Smooth muscle cell of the brain vasculature (primary cell): ENCODE measurements at places on chromosomes 11 and 22.

- DNase-seq, result no peak
Observed at GRCh38 chr11:83564870-83565269, 278.7 kb upstream of the CCDC90B start.

GRCh38 chr22:37011472-37011871 lies 7.8 kb downstream of the TST start:
- no peak for DNase-seq

DNA sequence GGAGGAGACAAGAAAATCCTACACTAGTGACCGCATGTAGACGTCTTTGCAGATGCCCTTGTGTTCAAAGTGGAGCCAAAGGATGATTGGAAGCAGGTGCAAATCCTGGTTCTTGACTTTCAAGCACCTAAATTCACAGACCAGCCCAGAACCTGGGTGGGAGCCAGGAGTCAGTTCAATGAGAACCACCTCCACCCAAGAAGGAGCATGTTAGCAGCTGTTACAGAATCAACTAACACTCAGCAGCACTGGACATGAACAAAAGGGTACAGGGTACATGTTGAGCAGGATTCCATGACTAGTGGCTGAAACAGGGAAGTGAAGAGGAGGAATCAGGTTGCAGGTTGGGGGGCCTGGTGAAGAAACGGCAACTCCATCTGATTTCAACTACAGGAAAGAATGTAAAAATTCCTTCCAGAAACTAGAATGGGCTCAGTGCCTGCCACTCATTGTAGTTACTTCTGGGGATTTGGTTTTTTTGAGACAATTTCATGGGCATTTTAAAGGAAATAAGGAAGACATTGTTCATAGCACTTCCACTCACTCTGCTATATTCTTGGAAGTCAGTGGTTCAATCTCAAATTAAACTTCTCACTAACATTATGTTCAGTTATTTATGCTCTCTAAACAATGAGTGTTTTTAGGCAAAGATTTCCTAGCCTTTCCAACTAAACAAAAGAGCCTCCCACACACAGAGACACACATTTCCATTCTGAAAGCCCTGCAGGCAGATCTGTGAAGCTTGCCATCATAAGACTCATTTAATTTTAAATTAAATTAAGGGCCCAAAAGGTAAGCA lies 173.3 kb downstream of the CADM1 start:
- no peak for DNase-seq

DNA sequence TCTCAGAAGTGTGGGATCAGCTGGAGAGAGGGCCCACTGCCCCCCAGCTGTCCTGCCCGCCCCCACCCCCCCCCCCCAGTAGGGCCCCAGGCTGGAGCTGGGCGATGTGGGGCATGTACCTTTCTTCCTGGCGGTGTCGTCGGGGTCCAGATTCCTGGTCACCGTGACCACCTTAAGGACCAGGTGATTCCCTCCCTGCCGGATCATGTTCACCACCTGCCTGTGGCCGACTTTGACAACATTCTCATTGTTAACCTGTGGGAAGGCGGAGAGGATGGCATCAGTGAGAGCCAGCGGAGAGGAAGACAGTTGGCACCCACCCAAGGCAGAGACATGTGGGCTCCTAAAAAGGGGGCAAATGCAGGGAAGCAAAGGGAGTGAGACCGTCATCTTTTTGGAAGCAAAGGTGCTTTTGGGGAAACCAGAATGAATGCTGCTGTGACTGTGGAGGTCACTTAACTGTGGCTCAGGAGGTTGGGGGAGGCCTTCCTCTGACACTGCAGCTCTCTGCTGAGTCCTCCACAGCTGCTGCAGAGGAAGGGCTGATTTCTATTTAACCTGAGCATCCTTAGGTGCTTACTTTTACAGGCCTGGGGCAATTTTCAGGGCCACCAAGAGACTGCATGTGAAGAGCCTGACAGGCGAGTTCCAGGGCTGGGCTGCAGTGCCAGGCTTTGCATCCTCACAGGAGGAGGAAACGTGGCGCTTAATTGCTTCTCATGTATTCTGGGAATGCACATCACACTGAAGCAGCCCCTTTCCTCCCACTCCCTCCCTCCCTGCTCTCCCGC lies 104.5 kb downstream of the CTTN start:
- DNase-seq, result no peak

DNA sequence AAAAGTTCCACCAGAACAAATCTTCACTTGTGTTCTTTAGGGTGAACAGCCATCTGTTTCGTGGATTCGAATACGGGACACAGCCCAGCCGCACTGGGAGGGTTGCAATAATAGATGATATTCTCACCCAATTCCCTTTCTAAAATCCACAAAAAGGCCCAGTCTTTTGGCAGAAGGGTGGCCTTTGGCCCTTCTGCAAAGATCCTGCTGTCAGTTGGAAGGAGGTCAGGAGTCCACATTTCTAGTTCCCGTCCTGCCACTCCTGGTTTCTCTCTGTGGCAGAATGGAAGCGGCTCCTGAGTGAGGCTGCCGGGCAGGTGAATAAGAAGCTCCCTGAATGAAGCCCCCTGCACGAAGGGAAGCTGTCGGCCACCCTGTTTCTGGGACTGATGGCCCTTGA lies 11.2 kb upstream of the LINC01488 start:
- DNase-seq, result no peak

GRCh38 chr11:40139536-40139935 lies 1319.9 kb downstream of the LRRC4C start:
- DNase-seq, result no peak

DNA sequence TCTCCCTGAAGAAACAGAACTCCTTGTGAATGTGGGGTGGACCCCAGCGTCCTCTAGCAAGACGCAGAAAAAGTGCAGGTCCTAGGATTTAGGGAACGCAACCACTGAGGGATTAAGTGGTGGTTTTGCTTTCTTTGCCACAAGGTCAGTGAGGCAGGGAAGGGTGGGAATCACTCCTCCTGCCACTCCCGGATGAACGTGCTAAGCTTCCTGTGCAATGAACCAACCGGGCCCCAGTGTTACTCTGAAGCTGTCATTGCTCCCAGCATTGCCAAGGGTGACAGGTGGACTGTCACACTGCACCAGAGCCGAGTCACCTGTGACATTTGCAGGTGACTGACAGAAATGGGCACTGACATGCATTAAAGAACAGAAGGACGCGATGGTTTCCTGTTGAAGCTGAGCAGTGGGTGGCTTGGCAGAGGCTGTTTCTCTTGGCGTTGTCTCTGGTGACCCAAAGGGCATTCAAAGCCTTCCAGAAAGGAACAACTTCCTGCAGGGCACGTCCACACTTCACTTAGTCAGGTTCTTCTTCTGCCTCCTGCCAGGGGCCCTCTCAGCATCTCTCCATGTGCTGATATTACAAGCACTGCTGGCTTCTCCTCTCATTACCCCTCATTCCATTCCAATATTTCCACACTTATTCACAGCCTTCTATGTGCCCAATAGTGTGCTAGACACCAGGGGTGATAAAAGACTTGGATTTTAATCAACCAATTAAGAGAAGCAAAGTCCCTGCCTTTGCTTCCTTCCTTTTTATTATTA lies 9.7 kb downstream of the KIRREL3 start:
- DNase-seq, result no peak

DNA sequence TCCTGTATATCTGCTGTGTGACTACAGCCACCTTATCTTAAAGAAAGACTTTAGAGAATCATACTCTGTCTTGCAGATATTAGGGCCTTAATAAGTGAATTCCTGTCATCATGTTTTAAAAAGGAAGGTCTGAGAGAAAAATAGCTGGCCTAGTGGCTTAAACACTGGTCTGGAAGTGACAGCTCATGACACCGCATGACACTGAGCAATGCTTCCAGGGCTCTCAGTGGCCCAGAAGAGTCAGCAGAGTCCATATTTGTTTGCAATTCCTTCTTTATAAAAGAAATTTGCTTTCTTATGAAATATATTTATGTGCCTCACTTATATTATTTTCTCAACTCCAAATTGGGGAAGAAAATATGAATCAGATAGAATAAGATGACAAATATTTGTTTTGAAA lies 33.0 kb downstream of the MMP20 start:
- DNase-seq, result no peak

- no peak for DNase-seq
Observed at GRCh38 chr22:37018815-37019308, 385 bp downstream of the TST start.

- no peak for DNase-seq
Observed at GRCh38 chr11:2744166-2744565, 44.4 kb upstream of the KCNQ1OT1 start.

DNA sequence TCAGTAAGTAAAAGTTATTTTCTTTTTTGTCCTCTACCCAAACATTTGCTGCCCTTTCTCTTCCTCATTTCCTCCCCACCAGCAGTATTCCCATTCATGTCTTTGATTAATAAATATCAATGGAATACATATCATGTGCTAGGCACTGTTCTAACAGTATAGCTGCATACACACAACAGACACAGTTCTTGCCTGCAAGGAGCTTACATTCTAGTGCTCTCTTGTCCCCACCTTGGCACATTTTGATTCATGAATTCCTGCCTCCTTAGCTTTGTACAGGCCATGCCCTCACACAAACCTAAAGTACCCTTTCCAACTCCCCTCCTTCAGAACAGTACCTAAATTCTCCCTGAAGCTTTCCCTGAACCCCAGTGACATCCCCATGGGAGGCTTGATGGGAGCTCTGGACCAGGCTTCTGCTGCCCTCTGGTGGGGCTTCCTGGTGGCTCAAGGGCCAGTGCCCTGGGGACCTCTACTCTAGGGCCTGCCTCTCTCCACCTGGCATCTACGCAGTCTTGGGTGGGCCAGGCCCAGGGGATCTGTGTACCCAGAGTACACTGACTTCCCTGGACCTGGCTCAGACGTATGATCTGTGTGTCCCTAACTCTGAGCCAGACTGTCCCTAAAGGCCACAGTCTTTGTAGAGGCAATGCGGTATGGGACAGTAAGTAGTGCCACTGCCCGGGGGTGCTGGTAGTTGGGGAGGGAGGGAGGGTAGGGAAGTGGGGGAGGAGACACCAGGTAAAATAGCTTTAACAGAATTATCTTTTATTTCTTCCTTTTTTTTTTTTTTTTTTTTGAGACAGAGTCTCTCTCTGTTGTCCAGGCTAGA lies 14.1 kb downstream of the RPS13 start:
- DNase-seq, result no peak

DNA sequence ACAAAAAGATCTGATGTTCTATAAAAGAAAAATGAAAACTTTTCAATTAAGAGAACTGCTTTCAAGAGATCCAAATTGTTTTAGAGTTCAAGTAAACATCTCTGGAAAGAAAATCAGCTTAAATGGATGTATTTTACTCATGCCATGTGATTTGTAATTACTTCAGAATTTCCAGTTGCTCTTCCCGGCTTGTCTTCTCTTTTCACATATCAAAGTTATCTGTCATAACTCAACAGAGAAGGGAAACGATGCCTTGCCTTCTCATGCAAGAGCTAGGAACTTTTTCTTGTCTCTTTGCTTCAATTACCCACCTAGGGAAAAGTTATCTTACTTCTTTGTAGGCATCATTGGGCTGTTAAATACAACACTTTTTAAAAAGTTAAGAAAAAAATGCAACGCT lies 255.2 kb upstream of the POU2AF2 start:
- DNase-seq, result no peak
